ENCODE measurements at places on chromosomes 2 and 18.

- DNase-seq, result no peak
These were observed 266.4 kb upstream of the DLGAP1 start for GRCh38 chr18:4721545-4721944.

GRCh38 chr2:98868548-98869271 lies 67.3 kb downstream of the CRACDL start:
- DNase-seq, result no peak

GRCh38 chr2:232632904-232633412 lies 446 bp upstream of the EFHD1 start:
- no peak for DNase-seq

DNA sequence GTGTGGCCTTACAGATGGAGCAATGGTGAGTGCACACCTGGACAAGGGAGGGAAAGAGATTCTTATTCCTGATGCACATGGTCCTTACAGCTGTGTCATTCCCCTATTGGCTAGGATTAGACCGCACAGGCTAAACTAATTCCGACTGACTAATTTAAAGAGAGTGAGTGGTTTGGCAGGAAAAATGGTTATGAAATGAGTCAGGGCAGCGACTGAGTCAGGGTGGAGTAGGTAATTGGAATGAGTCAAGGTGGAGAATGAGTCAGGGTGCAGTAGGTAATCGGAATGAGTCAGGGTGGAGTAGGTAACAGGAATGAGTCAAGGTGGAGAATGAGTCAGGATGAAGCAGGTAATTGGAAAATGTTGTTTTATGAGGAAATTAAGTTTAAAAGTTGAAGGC lies 1353.7 kb upstream of the LRRTM1 start:
- no peak for DNase-seq

GRCh38 chr2:59816075-59816474 lies 737.4 kb downstream of the BCL11A start:
- no peak for DNase-seq

- no peak for DNase-seq
These were observed 172.4 kb downstream of the FBXO15 start for GRCh38 chr18:73975266-73975665.

GRCh38 chr2:119158563-119159347 lies at the start of gene C1QL2:
Gene C1QL2 (minus strand): TSS chr2:119158751. CDS start chr2:119158269, 482 bp downstream.
- no peak for DNase-seq

GRCh38 chr2:168490015-168490874 lies 34.2 kb downstream of the CERS6 start:
- no peak for DNase-seq

DNA sequence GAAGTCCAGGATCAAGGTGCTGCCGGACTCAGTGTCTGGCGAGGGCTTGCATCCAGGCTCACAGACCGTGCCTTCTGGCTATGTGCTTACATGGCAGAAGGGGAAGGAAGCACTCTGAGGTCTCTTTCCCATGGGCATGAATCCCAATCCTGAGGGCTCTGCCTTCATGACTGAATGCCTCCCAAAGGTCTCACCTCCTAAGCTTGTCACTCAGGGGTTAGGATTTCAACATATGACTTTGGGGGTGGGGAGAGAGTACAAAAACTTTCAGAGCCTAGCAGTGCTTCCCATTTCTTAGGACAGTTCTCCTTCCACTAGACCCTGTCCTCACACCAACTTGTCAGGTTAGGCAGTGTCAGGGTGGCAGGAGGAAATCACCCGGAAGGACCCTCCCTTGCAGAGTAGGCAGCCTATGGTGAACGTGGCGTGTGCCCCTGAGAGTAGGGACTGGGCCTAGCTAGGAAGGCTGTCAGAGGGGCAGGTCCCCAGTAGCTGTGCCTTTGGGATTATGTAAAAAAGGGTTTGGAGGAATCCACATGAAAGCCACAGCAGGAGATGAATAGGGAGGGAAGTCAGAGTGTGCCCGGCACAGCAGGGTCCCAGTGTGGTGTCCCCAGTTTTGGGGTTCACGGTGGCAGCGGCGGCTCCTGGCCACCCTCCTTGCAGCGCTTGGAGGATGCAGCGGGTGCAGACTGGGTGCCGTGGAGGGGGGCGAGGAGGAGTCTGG lies 233.3 kb downstream of the LDLRAD4 start:
- no peak for DNase-seq

DNA sequence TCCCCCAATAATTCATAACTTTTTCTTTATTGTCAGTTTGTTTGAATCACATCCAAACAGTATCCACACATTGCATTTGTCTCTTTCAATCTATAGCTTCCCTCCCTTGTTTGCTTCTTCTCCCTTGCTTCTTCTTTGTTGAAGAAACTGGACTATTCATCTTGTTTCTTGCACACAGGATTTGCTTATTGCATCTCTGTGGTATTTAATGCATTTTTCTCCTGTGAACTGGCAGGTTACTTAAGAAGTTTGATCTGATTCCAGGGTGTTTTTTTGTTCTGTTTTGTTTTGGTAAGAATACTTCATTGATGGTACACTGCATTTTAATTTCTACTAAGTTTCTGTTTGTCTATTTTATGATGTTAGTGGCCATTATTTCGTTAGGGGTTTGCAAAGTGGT lies 166.8 kb downstream of the CAMKMT start:
- DNase-seq, result peak; percentile 23

DNA sequence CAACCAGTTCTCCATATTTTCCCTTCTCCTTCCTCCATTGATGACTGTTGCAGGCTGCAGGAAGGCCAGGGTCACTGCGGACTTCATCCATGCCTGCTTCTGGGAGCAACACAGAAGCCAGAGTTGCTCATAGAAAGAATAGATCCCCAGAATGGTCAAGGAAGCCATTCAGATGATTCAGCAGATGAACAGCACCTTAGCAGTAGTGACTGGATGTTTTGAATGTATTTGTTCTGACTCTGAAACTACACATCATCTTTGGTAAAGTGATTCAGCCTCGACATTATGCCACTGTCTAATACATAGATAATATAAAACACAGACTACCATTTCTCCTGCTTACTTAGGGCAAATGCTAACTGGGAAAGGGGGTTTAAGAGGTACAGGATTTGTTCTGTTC lies 411.6 kb downstream of the RND3 start:
- DNase-seq, result peak; percentile 41

- no peak for DNase-seq
These were observed 264.5 kb downstream of the CNTNAP5 start for GRCh38 chr2:124289615-124290014.

GRCh38 chr2:65264821-65265670 lies 37.4 kb downstream of the ACTR2 start:
- peak; percentile 79 for DNase-seq

DNA sequence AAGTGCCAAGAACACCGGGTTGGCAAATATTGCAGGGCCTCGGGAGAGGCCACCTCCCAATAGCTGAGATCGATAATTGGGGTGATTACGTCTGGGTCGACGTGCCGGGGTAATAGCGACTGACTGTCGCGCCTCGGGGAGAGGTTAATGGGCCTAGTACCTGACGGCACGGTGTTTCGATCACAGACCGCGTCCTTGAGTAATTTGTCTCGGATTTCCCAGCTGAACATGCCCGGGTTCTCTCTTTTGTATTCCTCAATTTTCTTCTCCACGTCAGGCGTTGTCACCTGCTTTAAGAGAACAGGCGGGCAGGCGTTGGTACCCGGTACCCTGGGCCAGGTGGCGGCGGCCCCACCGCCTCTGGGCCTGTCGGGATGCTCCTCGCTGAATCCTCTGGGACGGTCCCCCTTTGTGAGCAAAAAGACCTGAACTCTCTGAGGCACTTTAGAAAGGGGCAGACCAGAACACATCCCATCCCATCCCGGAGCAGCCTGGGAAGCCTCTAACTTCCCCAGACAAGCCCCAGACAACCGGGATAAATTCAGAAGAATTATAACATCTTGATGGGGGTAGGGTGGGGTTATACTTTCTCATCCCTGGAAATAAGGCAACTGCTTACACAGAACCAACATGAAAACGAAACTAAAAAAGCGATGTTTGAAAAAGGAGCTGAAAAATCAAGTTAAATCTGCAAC lies 3.3 kb downstream of the PAX3 start:
- DNase-seq, result no peak

- DNase-seq, result no peak
These were observed 2.3 kb downstream of the ATP6V1B1 start for GRCh38 chr2:70937866-70938585.

- peak; percentile 16 for DNase-seq
These were observed 31.1 kb downstream of the SLC40A1 start for GRCh38 chr2:189549449-189549832.

- no peak for DNase-seq
These were observed 48.8 kb downstream of the MCFD2 start for GRCh38 chr2:46866770-46867246.

- no peak for DNase-seq
These were observed 32.0 kb downstream of the CENPO start for GRCh38 chr2:24824966-24825882.

- DNase-seq, result no peak
These were observed 53.4 kb upstream of the TLK1 start for GRCh38 chr2:171214093-171214492.

- DNase-seq, result no peak
These were observed 25.8 kb upstream of the LHCGR start for GRCh38 chr2:48781366-48781765.

DNA sequence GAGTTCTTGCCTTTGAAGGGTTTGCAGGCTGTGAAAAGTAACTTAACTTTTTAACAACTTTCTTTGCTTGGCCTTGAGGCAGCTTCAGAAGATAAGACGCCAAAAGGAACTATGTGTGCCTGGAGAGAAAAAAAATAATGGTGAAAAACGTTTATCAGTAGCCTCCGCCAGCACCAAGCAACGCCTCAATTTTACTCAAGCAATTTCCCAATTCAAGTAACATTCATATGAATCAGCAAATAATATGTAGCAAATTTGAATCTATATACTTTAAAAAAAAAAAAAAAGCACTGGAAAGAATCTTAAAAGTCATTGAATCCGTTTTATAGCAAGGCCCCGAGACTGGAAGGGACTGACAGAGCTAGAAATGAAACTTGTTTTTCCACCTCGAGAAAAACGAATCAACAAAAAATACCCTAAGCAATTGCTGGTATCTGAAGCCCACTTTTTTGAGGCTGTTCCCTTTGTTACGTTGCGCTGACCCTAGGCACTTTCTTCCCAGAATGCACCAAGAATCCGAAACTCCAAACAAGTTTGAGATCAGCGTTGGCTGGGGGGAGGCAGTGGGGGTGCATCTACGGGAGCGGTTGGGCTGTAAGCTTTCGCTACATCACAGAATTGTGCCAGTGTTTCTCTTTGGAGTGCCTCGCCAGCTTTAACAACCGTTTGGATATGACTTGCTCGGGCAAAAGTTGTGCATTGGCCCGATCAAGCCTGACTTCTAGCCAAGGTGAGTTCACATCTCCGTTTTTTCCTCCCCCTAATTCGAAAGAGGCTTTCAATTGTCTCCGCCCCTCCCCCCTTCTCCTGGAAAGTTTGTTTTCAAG lies 2.7 kb upstream of the TGIF1 start:
- DNase-seq, result no peak

GRCh38 chr2:112173646-112174319 lies 35.6 kb downstream of the FBLN7 start:
- no peak for DNase-seq

GRCh38 chr2:165953306-165953654 lies 296 bp downstream of the TTC21B start:
- DNase-seq, result no peak

GRCh38 chr2:32572737-32573136 lies 55.1 kb upstream of the TTC27 start:
- DNase-seq, result no peak

GRCh38 chr2:18626256-18626668 lies 36.9 kb upstream of the NT5C1B start:
- DNase-seq, result no peak

GRCh38 chr2:9646196-9647030 lies 15.6 kb upstream of the YWHAQ start:
- no peak for DNase-seq

DNA sequence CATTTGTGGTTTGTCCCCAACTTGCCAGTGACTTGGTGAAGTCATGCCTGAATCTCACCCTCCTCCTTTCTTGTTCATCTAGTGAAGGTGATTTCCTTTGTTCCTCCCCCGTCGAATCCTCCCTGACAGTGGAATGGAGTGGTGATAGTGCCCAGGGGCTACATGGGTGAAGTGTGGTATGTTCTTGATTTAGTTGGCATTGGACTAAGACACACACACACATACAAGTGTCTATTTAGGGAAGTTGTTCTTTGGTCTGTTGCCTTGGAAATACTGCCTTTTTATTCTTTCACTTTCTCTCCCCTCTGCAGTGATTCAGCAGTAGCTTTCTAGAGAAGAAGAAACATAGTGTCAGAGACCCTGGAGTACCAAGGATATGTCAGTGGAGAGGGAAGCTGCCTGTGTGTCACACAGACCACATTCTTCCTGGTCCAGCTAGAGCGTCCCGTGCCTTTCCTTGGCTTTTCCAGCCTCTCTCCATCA lies 10.9 kb downstream of the INPP4A start:
- DNase-seq, result no peak

- DNase-seq, result no peak
These were observed 68.8 kb downstream of the LDLRAD4 start for GRCh38 chr18:13287372-13287771.

- no peak for DNase-seq
These were observed 266.3 kb downstream of the MTX2 start for GRCh38 chr2:176535467-176536113.

GRCh38 chr18:2981212-2981728 lies 31.7 kb downstream of the LPIN2 start:
- DNase-seq, result peak; percentile 72

DNA sequence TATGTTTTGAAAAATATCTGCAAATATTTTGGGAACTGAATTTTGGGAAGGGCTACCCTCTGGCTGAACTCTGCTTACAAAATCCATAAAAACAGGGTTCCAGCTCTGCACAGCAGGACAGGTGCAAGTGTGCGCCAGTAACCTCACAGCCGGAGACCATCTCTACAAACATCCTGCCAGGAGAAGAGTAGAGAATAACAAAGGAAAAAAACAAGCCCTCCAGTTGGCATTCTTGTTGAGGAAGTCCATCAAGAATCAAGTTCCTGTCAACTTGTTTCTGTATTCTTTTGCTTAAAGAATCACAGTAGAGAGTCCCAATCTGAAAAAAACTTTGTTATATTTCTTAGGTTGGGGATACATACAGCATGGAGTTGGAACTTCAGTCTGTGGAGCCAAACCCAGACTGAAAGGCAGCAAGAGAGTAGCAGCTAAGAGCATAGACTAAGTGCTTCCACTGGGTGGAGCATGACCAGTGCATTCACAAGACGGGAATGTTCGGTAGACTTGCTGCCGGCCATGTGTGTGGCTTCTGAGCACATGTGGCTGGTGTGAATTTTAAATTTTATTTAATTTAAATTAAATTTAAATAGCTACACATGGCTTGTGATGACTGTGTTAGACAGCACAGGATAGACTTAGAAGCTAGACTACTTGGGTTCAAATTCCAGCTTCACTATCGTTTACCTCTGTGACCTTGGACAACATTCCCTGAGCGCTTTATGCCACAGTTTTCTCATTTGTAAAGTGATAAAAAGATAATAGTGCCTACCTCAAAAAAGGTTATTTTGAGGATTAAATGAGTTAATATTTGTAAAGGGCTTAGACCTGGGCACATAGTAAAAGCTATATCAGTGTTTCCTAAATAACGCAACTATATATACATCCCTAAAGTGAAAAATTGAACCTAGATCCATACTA lies 41.9 kb downstream of the SPTBN1 start:
- no peak for DNase-seq
